Hindlimb muscle (tissue), 1 donor: ENCODE measurements at places on chromosomes 11 and 22. TPM values are rescaled to one million over a fixed set of nuclear protein-coding genes. Genes with fewer than 3 reads are reported as not detected.

The SLC22A25 gene
- not detected for polyA plus RNA-seq

The TYR gene
- polyA plus RNA-seq = 0.26 TPM

The APOBEC3B gene
- 3.1 TPM for polyA plus RNA-seq

- no peak for DNase-seq
Measured at GRCh38 chr11:125516245-125516644, 20.2 kb upstream of the FEZ1 start.

DNA sequence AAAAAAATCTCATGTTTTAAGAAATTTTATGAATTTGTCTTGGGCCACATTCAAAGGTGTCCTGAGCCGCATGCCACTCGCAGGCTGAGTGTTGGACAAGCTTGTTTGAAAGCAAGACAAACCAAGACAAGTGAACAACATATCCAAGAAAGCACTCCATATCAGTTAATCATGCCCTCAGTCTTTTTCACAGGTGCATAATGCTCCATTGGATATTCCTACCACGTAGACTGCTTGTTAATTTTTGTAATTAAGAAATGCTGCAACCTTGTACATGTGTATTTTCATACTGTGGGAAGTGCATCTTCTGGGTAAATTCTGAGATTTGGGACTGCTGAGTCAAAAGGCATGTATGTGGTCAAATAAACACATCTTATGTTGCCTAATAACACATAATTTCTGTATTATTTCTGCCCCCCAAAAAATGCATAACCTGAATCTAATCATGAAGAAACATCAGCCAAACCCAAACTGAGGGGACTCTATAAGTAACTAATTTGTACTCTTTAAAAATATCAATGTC is 8.2 kb downstream of the RRAS2 start:
- no peak for DNase-seq

GRCh38 chr11:109865548-109866186 is 227.5 kb upstream of the ZC3H12C start:
- no peak for DNase-seq

DNA sequence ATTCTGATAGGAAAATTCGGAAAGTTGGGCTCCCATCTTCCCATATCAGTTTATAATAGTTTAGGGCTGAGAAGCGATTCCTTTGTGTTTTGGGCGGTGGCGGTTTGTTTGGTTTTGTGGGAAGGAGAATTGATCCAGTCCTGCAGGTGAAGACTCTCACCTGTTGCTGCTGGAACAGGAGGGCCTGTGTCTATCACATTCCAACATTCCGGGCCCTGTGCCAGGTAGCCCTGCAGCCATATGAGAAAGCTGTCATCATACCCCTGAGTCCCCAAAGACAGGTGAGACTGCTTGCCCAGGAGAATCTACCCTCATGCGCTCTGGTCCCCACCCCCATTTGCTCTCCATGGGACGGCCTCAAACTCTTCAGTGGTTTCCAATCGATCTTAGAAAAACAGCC is 62.1 kb downstream of the TRAF6 start:
- no peak for DNase-seq

DNA sequence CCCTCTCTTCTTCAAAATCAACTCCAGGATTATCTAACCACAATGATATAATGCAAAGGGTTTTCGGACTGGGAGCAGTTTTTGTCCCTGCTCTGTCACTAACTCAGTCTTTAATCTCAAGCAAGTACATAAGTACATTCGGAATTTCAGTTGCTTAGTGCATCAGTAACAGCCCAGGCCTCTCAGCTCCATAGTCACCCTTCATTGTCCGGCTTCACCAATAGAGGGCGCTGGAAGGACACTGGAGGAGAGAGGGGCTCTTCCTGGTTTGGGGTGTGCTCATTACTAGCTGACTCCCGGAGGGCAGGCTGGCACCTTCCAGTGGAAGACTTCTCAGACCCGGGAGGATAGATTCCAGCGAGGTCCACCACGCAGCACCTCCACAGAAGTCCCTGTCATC is 90.4 kb upstream of the PDGFD start:
- no peak for DNase-seq
